Gastroesophageal sphincter (tissue), 4 donors: ENCODE measurements at places on chromosomes 7 and 10. TPM values are rescaled to one million over a fixed set of nuclear protein-coding genes. Genes with fewer than 3 reads are reported as not detected.

GRCh38 chr7:17166824-17167379 lies 131.6 kb upstream of the AHR start:
- no peak for ATAC-seq

- no peak for ATAC-seq
These were observed 235.4 kb downstream of the HGF start for GRCh38 chr7:81534446-81534845.

Gene ZNF775
- 9.7 TPM for total RNA-seq

DNA sequence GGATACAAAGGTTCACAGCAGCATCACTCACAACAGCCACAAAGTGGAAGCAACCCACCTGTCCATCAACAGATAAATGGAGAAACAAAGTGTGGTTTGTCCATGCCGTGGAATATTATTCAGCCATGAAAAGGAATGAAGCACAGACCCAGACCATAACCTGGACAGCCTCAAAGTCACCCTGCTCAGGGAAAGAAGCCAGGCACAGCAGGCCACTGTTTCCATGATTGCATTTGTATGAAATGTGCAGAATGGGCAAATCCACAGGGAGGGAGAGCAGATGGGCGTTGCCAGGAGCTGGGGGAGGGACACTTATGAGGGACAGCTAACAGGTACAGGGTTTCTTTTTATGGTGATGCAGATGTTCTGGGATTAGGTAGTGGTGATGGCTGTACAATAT lies 30.3 kb downstream of the FOXL3 start:
- no peak for ATAC-seq

DNA sequence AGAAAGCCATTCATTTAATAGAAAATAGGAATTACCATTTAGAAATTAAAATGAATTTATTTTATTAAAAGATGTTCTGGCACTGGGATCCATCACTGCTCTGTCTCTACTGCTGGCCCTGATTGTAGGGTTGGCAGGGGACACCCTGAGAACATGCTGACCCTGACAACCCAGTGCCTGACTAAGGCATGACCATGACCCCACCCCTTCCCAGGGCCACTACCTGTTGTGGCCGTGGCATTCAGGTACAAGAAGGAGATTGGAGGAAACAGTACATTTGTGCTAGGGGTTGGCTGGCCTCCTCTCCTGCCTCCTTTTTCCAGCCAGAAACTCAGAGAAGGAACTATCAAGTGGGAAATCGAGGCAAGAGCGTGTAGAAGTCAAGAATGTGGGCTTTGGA lies 197.0 kb upstream of the ZMIZ1 start:
- ATAC-seq, result no peak

Gene HKDC1
- not detected for total RNA-seq

GRCh38 chr7:18445916-18446520 lies 49.5 kb upstream of the HDAC9 start:
- no peak for ATAC-seq

GRCh38 chr7:133502498-133502897 lies 249.6 kb downstream of the EXOC4 start:
- no peak for ATAC-seq

- peak; percentile 28 for ATAC-seq
These were observed 11.1 kb downstream of the FAS start for GRCh38 chr10:89001729-89002072.

DNA sequence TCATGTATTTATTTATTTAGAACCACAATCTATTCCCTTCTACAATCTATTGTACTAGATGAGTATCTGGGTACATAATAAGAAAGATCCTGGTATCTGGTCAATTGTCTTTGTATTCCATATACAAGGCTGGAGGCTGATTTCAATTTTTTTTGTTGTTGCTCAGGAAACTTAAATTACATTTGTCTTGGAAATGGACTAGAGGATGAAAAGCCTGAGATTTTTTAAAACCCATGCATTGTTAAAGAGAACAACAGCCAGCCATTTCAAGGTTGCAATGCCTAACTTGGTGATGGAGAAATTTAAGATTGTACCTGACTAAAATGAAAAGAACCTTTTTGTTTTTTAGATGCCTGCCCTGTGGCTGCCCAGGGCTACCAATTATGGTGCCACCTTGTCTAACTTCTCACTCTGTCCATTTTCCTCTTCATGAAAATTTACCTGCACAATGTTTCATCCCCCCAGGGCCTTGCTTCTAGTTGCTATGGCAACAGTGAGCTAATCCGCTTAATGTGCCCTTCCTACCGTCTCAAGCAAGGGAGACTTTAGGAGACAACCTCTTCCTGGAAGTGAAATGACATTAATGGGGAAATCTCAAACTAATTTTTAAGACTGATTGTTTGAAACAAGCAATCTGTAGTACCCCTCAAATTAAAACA lies 203.7 kb upstream of the PHYHIPL start:
- ATAC-seq, result no peak

GRCh38 chr10:31574577-31574976 lies 255.6 kb downstream of the ZEB1 start:
- no peak for ATAC-seq

DNA sequence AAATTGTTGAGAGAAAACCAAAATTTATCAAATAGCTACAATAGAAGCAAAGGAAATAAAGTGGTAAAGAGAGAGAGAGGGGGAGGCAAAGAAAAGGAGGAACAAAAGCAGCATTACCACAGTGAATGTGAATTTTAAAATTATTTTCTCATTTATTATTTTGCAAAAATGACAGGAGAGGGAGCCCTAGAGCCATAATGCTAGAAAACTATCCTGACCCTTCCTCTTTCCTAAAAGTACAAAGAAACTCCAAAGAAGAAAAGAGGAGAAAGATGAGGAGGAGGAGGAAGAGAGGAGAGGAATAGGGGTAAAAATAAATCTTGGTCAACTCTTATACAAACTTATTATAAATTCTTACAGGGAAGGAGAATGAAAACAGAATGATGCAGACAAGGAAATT lies 921.5 kb downstream of the NRG3 start:
- ATAC-seq, result no peak

- no peak for ATAC-seq
These were observed 27.3 kb downstream of the AHCYL2 start for GRCh38 chr7:129252128-129252527.

DNA sequence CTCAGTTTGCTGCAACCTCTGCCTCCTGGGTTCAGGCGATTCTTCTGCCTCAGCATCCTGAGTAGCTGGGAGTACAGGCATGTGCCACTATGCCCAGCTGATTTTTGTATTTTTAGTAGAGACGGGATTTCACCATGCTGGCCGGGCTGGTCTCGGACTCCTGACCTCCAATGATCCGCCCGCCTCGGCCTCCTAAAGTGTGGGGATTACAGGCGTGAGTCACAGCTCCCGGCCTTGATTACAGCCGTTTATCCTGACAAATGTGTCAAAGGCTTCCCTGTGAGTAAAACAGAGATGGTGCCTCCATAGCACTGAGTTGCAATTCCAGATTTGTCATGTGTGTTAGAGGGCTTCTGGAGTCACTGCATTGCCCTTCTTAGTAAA lies 273.7 kb downstream of the CCDC3 start:
- ATAC-seq, result peak; percentile 31

Gene CALCR
- not detected for total RNA-seq

GRCh38 chr10:80452069-80452468 lies 2.0 kb upstream of the TSPAN14 start:
- ATAC-seq, result no peak

- no peak for ATAC-seq
These were observed 1454.1 kb downstream of the GATA3 start for GRCh38 chr10:9508606-9509005.

DNA sequence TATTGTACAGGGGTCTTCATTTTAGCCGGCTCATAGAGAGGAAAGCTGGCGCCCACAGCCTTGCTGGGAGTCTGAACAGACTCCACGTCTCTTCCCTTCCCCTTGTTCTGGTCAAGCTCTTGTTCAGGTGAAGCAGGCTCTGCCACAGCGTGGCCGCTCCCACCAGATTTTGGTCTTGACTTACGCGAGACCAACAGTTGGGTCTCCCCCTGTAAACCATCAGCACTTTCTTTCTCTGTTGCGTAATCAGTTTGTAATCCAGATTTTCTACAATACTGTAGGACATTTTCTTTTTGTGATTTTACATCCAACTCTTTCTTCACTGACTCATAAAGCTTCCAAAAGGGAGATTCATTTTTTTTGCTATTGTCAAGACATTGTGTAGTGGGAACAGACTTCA lies 10.9 kb downstream of the MKI67 start:
- ATAC-seq, result no peak

DNA sequence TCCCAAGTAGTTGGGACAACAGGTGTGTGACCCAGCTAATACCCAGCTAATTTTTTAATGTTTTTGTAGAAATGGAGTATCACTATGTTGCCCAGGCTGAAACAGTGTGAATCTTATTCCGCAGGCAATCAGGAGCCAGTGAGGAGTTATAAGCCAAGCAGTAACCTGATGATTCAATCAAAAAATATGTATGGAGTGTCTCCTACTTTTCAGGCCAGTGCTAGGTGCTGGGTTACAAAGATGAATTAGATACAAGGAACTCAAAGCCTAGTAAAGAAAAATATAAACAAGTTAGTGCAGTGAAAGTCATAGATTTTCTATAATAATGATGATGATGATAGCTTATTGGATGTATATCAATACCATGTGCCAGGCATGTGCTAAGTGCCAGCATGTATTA lies 13.2 kb upstream of the IFRD1 start:
- no peak for ATAC-seq

DNA sequence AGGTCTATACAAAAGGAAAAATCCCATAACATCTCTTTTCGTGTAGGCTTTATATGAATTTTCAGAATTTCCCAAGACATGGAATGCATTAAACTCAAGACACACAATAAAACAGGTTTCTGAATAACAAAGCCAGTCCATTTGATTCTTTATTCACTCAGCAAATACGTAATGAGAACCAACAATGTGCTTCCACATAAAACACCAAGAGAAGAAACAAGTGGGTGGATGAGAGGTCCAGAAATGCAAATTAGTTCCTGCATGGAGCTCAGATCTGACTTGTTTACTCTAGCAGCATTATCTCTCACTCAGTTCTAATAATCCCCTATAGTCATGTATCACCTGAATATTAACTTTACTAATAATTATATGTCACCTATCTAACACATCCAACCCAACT lies 249.5 kb downstream of the LRRTM3 start:
- ATAC-seq, result no peak

GRCh38 chr7:155762655-155763054 lies 49.6 kb downstream of the SHH start:
- peak; percentile 16 for ATAC-seq
